ENCODE measurements at places on chromosomes 13 and 19. TPM values are rescaled to one million over a fixed set of nuclear protein-coding genes. Genes with fewer than 3 reads are reported as not detected.

The FGF21 gene
- not detected for total RNA-seq

The THSD1 gene
- 18.9 TPM for total RNA-seq

The POU2F2 gene
- not detected for total RNA-seq

The TYROBP gene
- not detected for total RNA-seq

The PINLYP gene
- 2.2 TPM for total RNA-seq

The BCAM gene
- total RNA-seq = 186 TPM

The PPP1R13L gene
- 32.8 TPM for total RNA-seq

The RFPL4AL1 gene
- total RNA-seq = 0.87 TPM

The PALM3 gene
- 0.70 TPM for total RNA-seq

The ZNF93 gene
- total RNA-seq = 14.9 TPM

The WDR62 gene
- total RNA-seq = 3.0 TPM

The EEF1AKMT1 gene
- total RNA-seq = 8.8 TPM

The RGL3 gene
- total RNA-seq = 1.9 TPM

The ZNF135 gene
- 2.3 TPM for total RNA-seq

The KCNN4 gene
- 8.5 TPM for total RNA-seq

The FLT1 gene
- 3.1 TPM for total RNA-seq

The IL17D gene
- total RNA-seq = not detected

The ATP8A2 gene
- total RNA-seq = 2.7 TPM

The GYS1 gene
- total RNA-seq = 42.9 TPM

The ADGRE3 gene
- total RNA-seq = not detected

Data from renal cortical epithelial cell (primary cell).